ENCODE measurements at places on chromosomes 7 and 10.
A peak's percentile ranks its signal among the peaks of the same experiment; 100 is the strongest.

GRCh38 chr7:26153823-26154783 is 2.1 kb downstream of the NFE2L3 start:
- peak; percentile 71 for DNase-seq

DNA sequence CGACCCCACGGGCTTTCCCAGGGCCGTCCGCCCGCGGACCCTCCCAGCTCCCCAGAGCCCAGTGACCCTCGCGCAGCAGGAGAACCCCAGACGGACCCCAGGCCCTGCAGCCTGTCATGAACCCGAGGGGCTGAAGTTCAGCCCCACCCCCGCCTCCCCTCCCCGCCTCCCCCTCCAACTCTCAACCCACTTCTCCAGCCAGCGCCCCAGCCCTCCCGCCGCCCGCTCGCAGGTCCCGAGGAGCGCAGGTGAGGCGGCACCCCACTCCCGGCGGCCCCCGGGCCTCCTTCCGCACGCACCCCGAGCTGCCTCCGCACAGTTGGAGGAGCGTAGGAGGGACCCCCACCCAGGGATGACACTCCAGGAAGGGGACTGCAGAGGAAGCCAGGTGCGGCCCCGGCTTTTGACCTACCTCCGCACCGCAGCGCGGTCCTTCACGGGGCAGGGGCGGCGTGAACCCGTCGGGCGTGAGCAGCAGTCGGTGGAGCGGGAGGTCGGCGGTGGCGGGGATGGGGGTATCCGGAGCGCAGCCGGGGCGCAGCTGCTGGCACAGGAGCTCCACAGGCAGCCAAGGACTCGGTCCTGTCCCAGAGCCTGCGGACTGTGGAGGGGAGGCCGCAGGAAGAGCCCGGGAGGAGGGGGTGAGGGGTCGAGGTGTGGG is at the start of gene TMEM176A:
TMEM176A (plus strand) TSS at position 189 of the 661 bp plus-strand sequence. CDS start 782 bp downstream, outside the sequence.
- DNase-seq: no peak

- DNase-seq: no peak
Observed at GRCh38 chr7:27689150-27689549, 26.5 kb upstream of the HIBADH start.

DNA sequence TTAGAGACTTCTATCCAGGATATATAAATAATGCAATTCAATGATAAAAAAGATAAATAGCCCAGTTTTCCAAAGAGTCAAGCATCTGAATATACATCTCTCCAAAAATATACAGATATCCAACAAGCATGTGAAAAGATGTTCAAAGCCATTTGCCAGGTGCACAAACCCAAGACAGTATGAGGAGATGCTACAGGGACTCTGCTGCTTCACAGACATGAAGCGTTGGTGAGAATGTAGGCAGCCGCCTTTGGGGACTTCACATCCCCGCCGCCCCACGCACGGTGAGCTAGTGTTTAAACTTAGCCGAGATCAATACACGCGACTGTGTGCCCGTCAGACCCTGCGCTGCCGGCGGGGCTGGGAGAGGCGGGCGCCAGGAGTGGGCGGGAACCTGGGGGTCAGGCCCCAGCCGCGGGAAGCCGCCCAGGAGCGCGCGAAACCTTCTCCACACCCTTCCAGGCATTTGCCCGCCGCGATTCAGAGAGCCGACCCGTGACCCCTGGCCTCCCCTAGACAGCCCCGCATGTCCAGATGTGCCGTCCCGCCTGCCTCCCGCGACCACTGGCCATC is 927 bp upstream of the ALOX5 start:
- no peak for DNase-seq

- no peak for DNase-seq
Observed at GRCh38 chr7:132190683-132191082, 385.6 kb downstream of the PLXNA4 start.

DNA sequence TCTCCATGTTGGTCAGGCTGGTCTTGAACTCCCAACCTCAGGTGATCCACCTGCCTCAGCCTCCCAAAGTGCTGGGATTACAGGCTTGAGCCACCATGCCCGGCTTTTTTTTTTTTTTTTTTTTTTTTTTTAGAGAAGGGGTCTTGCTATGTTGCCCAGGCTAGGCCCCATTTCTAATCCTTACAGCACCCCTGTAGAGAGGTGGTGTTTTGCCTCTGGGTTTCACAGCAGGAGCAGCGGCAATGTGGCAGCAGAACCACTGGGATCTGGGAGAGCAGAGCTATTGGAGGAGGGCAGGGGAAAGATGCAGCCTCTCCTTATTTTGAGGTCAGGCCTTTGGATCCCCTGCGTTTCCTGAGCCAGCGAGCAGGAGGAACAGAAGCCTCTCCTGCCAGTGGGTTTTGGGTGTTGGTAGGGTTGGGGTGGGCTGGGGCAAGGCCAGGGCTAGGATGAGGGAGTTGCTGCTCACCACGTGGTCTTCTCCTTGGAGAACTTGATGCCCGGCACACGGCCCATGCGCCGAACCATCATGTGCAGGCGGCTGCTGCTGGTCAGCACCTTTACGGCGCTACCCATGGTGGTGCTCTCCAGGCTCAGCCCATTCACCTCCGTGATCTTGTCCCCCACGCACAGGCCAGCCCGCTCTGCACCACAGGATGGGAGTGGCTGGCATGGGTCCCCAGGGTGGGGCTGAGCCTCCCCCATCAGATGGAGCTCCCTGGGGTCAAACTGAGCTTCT is 7.8 kb downstream of the PDZD7 start:
- no peak for DNase-seq

DNA sequence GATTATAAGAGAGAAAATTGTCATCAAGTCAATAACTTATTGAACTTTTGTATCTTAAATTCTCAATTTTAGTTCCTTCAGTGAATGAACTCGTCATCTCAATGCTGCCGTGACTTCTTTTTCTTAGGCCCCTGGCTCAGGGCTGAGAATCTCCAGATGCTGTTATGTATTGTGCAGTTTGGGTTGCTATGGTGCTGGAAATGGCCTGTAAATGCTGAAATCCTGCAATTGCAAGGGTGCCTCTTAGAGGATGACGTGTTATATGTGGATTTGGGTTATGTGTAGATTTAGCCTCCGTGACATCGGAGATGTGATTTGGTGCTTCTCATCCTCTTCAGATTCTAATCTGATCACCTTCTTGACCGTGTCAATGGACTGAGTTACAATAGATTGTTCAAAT is 55.7 kb upstream of the ZRANB1 start:
- no peak for DNase-seq
